DMS79 (cell line): ENCODE measurements at places on chromosomes 11 and 22.

DNA sequence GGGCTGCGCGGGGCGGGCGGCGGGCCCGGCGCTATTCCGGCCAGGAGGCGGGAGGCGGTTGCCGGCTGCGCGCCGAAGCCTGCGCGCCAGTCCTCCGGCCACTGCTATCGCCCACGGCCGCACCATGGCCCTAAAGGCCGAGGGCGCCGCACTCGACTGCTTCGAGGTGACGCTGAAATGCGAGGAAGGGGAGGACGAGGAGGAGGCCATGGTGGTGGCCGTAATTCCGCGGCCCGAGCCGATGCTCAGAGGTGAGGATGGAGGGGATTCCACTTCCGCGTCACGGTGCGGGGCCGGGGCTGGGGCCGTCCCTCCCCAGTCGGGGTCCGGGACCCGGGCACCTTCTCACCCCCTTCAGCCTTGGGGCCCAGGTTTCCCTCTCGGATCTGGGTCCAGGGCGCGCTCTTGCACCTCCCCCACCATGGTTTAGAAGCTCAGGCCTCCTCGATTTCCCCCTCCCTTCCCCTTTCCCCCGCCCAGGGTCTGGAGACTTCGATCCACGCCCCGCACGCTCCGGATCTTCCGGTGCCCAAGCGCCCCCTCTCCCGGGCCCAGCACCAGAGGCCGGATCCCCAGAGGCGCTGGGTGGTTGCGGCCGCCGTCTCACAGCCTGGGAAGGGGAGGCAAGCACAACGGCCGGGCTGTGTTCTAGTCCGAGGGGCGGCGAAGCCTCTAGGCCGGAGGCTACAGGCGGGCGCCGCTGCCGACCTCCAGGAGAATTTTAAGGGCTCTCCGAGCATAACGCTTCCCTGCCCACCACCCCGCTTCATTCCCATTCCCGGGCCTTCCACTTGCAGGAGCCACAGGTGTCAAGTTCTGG lies 517 bp downstream of the SPINDOC start:
- DNase-seq, result peak; percentile 13

GRCh38 chr22:32737811-32738497 lies 63.6 kb upstream of the TIMP3 start:
- DNase-seq, result no peak

DNA sequence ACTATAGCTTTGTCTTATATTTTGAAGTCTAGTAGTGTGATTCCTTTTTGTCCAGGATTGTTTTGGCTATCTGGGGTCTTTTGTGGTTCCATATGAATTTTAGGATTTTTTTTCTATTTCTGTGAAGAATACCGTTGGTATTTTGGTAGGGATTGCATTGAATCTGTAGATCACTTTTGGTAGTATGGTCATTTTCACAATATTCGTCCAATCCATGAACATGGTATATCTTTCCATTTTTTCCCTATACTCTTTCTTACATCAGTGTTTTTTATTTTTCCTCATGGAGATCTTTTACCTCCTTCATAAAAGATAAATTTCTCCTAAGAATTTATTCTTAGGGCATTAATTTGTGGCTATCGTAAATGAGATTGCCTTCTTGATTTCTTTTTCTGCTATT lies 29.1 kb downstream of the MADD start:
- no peak for DNase-seq

DNA sequence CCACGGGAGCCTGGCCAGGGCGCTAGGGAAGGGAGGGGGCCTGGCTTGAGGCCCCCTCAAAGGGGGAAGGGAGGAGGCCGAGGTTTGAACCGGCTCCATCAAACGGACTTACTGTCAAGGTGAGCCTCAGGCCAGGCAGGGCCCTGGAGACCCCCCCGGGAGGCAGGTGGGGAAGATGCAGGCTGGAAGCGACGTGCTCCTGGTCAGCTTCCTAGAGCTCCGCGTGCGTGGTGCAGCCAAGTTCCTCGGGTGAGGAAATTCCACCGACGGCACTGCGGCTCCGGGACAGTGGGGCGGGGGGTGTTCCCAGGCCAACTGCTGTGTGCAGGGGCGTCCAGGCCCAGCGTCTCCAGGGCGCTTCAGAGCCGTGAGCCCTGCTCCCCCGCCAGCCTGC lies 7.2 kb upstream of the TRABD start:
- no peak for DNase-seq

GRCh38 chr11:22668005-22668796 lies 1.8 kb downstream of the GAS2 start:
- DNase-seq, result no peak

GRCh38 chr22:31272522-31273446 lies 19.5 kb downstream of the PIK3IP1 start:
- no peak for DNase-seq

GRCh38 chr11:92035488-92035887 lies 189.1 kb upstream of the FAT3 start:
- no peak for DNase-seq
